ENCODE measurements at places on chromosomes 2 and 18. TPM values are rescaled to one million over a fixed set of nuclear protein-coding genes. Genes with fewer than 3 reads are reported as not detected.

SIX2 gene
- 15.6 TPM for polyA plus RNA-seq

ALPP gene
- 0.30 TPM for polyA plus RNA-seq

TAF1B gene
- 10.8 TPM for polyA plus RNA-seq

RAB6C gene
- 0.72 TPM for polyA plus RNA-seq

C18orf54 gene
- 5.5 TPM for polyA plus RNA-seq

LTBP1 gene
- 87.3 TPM for polyA plus RNA-seq

TNFAIP6 gene
- polyA plus RNA-seq: 23.1 TPM

PLCD4 gene
- polyA plus RNA-seq: 26.8 TPM

TGFA gene
- polyA plus RNA-seq: 1.2 TPM

CENPA gene
- polyA plus RNA-seq: 6.9 TPM

RFX8 gene
- polyA plus RNA-seq: 2.6 TPM

FAM237A gene
- polyA plus RNA-seq: not detected

AQP12B gene
- 0.99 TPM for polyA plus RNA-seq

C18orf32 gene
- 12.4 TPM for polyA plus RNA-seq

EMILIN2 gene
- 38.5 TPM for polyA plus RNA-seq

TXNL4A gene
- 92.7 TPM for polyA plus RNA-seq

GPR155 gene
- polyA plus RNA-seq: 3.5 TPM

CMPK2 gene
- polyA plus RNA-seq: 3.9 TPM

CKAP2L gene
- polyA plus RNA-seq: 6.6 TPM

FAM124B gene
- 6.9 TPM for polyA plus RNA-seq

KIF5C gene
- polyA plus RNA-seq: 1.1 TPM

ATP6V1B1 gene
- polyA plus RNA-seq: 2.7 TPM
